ENCODE measurements at places on chromosomes 4 and X.

DNA sequence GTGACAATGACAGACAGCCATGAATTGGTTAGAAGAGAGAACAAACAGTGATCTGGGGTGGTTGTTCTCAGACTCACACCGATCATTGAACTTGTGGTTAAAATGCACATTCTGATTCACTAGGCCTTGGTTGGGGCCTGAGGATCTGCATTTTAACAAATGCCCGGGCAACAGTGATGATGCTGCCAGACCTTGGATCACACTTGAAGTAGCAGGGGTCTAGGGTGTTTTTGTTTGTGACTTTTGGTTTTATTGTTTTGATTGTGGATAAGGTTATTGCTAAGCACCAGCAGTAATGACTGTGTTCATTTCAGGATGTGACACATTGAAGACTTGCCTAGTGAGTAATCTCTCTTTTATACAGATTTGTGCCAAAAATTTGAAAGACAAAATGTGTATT is 36.5 kb downstream of the TXLNG start:
- peak; percentile 60 for ATAC-seq

DNA sequence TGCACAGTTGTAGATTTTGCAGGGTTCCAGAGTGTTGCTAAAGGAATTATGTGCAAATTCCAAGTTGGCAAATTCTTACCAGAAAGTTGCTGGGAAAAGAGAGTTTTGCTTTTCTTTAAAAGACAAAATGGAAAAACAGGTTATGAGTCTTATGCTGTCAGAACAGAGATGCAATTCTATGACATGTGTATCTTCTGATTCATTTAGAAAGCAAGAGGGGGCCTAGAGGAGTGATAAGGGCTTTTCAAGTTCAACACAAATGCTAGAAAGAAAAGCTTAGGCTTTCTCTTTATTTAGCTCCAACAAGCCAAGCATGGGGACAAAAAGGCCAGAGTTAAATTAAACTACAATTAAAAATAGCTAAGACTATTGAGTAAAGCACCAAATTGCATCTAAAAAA is 72.4 kb upstream of the GATB start:
- no peak for ATAC-seq

DNA sequence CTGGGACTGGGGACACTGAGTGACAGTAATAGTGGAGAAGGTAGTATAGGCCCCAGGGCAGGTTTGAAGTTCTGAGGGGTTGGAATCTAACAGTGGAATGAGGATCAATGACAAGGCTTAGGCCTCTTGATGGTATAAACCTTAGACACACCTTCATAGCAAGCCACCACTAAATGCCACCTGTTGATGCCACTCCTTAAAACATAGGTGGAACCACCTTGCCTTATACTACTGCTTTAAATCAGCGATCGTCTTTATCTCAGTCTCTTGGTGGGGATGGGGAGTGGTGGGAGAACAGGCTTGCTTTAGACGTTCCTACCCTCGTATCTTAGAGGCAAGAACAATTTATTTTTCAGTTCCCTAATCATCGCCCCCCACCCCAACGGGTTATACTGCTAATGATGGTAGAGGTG is 1.2 kb downstream of the RAB33B start:
- ATAC-seq: no peak

DNA sequence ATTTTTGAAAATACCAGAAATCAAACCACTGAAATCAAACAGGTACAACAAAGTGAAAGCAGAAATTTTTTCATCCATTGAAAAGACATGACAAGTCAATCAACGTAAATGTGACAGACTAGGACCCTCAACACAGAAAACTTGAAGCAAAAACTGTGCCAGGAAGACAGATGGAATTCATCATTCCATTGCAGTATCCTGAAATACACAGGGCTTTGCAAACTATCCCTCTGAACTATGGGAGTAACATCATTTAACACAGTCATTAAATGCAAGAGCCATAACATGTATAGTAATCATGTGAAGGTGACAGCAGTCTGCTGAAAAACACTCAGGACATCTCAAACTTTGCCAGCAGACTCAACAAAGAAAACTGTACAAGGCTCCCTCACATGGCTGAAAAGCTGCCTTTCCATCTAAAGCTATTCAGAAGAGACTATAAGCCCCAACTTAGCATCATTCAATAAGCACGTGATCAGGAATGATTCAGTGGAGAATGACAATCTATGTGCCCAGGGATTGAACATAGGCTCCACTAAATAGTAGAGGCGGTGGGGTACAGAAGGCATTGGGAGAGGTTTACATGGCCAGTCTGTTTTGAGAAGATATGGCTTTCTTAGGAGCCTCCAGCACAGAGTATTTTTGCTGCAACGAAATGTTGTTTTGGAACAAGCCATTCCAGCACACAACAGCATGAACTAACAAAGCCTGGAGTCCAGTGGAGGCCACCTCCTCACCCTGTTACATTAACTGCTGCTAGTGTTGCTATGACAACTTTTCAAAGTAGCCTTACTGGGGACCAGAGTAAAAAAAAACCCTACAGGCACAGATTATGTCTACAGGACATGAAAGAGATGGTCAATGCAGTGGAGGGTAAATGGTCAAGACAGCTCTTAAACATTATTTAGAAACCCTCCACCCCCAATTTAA is 274.5 kb upstream of the NOCT start:
- no peak for ATAC-seq

- ATAC-seq: no peak
Observed at GRCh38 chr4:4948370-4948769, 70.9 kb downstream of the CYTL1 start.

DNA sequence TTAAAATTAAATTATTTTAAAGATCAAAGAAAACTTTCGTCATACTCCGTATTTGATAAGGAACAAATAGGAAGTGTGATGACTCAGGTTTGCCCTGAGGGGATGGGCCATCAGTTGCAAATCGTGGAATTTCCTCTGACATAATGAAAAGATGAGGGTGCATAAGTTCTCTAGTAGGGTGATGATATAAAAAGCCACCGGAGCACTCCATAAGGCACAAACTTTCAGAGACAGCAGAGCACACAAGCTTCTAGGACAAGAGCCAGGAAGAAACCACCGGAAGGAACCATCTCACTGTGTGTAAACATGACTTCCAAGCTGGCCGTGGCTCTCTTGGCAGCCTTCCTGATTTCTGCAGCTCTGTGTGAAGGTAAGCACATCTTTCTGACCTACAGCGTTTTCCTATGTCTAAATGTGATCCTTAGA is at the start of gene CXCL8:
Gene CXCL8 (plus strand): TSS at position 217 of the 426 bp plus-strand sequence. CDS start 90 bp downstream, at position 307.
- ATAC-seq: peak; percentile 94

DNA sequence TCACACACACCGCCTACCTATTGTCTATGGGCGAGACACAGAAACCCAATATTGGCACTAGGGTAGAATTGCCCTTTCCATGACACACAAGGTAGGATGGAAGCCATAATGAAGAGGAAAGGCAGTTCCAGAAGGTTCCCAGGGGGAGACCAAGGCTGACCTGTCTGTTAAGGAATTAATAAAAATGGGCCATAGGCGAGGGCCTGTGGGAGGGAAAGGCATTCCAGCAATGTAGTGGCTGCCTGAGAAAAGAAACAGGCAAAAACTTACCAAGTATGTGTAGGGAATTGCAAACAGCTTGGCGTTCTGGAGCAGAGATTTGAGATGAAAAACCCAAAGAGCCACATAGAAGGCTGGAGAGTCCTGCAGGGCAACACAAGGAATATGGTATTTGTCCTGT is 19.1 kb downstream of the MAGED2 start:
- no peak for ATAC-seq

GRCh38 chr4:77582711-77583110 is 22.9 kb upstream of the CXCL13 start:
- no peak for ATAC-seq

GRCh38 chr4:87118421-87118820 is 102.0 kb downstream of the KLHL8 start:
- no peak for ATAC-seq

DNA sequence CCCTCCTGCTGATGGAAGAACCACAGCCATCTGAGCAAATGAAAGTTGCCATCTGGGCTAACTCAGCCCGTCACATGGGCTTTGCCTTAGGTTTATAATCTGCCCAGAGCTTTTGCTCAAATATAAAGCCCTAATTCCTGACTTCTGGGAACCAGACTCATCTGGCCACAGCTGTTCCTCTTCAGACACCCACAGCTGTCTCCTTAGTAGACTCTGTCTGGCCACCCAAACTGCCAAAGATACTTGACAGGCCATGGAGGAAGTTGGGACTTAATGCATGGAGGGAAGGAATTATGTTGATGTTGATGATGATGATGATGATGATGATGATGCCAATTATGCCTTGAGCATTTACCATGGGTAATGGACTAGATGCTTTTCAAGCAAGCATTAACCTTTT is 8.0 kb downstream of the LGI2 start:
- no peak for ATAC-seq

DNA sequence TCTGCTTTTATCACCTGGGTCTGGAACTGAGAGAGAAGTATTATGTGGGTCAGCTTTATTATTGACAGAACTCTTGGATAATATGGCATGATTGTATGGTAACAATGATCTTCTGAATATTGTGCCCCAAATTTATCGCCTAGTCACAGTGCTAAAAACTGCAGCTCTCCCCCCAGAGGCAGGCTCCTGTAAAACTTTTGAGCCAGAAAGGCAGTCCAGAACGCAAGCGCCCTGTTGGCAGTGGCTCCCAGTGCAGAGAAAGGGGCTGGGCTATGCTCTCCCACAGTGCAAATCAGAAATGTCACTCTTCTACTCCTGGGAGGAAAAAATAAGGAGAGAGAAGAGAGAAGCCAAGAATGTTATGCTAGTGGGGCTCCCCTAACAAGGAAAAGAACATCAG is 50.5 kb downstream of the HELT start:
- no peak for ATAC-seq

DNA sequence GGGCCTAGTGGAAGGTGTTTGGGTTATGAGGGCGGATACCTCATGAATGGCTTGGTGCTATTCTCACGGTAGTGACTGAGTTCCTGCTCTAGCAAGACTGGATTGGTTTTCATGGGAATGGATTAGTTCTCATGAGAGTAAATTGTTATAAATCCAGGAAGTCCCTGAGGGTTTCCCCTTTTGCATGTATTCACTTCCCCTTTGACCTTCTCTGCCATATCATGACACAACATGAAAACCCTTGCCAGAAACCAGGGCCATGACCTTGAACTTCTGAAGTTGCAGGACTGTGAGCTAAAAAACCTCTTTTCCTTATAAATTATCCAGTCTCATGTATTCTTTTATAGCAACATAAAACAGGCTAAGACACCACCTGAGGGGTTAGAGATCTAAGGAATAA is 529.7 kb upstream of the RPS6KA3 start:
- no peak for ATAC-seq

- ATAC-seq: no peak
Observed at GRCh38 chr4:139764686-139765310, 99.2 kb downstream of the MGST2 start.

DNA sequence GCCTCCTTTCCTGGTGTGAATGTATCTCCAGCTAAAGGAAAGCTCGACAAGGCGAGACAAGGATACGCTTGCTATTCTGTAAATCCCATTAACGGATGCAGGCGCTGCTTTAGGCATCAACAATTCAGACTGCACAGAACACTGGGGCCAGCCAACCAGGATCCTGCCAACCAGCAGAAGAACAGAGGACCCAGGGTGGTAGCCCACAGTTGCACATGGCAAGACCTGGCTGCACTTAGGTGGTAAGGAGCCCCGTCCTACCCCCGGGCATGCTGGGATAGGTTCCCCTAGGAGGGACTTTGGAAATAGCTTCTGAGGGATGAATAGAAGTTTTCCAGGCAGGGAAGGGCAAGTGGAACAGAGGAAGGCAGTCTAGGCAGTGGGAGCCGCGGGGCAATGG is 20.7 kb downstream of the PSAPL1 start:
- ATAC-seq: no peak

DNA sequence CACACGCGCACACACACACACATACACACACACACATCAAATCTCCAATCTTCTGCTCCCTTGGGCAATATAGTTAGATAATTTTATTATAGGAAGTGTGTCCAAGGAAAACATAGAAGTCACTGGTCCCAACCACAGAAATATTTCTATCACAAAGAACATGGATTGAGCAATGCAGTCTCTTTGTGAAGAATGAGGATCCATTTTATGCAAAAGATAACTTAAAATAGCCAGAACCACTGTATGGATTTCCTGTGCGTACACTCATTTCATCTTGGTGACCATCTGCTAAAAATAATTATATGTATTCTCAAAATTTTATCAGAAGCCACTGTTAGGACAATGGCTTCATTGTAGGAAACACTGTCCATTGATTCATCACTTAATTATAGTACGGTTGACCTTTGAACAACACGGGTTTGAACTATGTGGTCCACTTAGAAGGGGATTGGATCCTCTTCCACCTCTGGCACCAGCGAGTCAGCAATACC is 169.6 kb upstream of the MXRA5 start:
- no peak for ATAC-seq

- ATAC-seq: no peak
Observed at GRCh38 chr4:102321260-102321995, 23.9 kb downstream of the SLC39A8 start.

GRCh38 chr4:11730545-11730944 is 301.9 kb upstream of the HS3ST1 start:
- ATAC-seq: no peak

GRCh38 chr4:146062340-146062739 is 113.2 kb upstream of the LSM6 start:
- no peak for ATAC-seq

DNA sequence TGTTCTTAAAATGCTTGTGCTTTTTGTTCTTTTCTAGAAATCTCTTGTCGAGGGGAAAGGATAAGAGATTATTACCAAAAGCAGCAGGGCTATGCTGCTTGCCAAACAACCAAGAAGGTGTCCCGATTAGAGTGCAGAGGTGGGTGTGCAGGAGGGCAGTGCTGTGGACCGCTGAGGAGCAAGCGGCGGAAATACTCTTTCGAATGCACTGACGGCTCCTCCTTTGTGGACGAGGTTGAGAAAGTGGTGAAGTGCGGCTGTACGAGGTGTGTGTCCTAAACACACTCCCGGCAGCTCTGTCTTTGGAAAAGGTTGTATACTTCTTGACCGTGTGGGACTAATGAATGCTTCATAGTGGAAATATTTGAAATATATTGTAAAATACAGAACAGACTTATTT is 81.5 kb upstream of the PACRGL start:
- ATAC-seq: no peak

- no peak for ATAC-seq
Observed at GRCh38 chr4:89077761-89078160, 20.8 kb upstream of the FAM13A start.

GRCh38 chr4:676871-677235 is 2.5 kb downstream of the MYL5 start:
- ATAC-seq: no peak

- ATAC-seq: no peak
Observed at GRCh38 chrX:55648434-55648833, 25.2 kb downstream of the FOXR2 start.

DNA sequence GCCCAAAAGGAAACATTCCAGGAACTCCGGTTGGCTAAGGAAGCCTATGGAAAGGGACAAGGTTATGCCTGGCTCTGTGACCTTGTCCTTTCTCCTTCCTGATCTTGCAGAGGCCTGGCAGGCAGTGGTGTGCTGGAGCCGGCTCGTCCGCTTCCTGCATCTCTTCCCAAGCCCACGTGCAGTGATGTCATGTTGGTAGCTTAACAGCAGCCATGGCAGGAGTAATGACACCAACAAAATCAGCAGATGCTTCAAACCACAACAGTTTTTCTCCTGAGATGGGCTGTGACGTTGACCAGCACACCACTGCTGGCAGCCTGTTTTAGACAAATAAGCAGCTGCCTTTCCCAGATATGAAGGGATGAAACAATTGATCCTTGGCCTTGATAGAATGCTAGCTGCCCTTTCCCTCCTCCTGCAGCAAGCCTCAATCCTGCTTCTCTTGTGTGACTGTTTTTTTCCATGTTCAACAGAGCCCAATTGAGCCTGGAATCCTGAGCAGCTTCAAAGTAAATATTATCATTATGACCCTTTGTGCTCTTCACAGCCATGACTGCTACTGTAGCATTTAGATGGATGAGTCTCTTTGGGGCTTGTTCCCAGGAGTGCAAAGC is 23.4 kb downstream of the SEPTIN6 start:
- ATAC-seq: peak; percentile 58

Measured in SK-N-SH treated with all-trans-retinoic acid at 6 μM for 48 hours (cell line).